ENCODE measurements at places on chromosomes 11 and 22.
A peak's percentile ranks its signal among the peaks of the same experiment; 100 is the strongest.

GRCh38 chr11:77126156-77126775 is 1.8 kb upstream of the MYO7A start:
- no peak for DNase-seq

DNA sequence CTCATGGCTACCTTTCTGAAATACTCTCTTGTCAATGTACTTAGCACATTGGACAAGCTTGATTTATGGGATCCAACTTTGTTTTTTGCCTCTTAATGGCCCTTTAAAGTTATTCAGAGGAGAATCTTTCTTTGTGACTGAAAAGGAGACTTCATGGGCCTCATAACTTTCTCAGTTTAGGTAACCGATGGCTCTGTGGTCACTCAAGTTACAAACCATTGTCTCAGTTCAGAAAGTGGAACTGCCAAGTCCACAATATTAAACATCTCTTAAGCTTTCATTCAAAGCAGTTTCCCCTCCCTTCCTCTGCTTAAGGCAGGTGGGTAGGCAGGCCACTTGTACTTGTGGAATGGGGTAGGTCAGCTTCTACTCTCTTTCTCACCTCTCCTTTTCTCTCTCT is 12.3 kb upstream of the ARL14EP start:
- no peak for DNase-seq

DNA sequence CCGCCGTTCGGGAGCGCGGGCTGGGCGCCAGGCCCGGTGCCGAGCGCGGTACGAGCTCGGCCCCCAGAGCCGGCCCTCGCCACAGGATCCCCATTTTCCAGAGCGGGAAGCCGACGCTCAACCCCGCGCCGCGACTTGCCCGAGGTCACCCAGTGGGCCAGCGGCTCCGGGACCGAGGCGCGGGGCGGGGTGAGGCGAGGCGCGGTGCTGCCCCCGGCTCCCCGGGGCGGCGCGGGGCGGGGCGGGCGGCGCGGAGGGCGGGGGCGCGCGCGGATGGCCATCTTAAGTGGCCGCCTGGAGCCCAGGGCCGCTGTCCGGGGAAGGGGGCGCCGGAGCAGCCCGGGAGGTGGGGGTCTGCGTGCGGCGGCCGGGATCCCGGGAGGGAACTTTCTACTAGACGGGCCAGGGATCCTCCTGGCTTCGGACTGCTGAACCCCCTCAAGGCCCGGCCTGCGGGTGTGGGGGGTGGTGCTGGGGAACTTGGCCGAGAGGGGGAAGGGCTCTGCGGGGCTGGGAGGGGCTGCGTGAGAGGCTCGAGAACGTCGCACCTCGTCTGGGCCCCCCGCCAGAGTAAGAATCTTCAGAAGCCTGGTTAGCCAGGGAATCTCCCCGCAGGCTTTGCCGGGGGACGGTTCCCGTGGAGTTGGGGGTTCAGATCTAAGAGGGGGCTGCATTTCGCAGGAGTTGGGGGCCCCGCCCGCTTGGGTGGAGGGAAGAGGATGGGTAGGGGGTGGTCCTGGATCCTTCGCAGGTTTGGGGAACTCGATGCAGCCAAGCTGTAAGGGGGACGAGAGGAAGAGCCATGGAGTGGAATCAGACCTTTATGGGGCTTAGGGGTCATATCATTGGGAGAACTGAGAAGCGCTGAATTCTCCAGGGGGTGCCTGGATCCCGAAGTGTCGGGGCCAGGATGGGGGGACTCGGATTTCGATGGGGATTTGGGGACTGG is 678 bp upstream of the INPPL1 start:
- DNase-seq, result peak; percentile 42

GRCh38 chr11:116701297-116701801 is 71.4 kb downstream of the BUD13 start:
- no peak for DNase-seq

- no peak for DNase-seq
Measured at GRCh38 chr22:25357606-25358420, 138.4 kb downstream of the CRYBB2 start.

- no peak for DNase-seq
Measured at GRCh38 chr11:88105526-88105925, 69.7 kb downstream of the RAB38 start.

DNA sequence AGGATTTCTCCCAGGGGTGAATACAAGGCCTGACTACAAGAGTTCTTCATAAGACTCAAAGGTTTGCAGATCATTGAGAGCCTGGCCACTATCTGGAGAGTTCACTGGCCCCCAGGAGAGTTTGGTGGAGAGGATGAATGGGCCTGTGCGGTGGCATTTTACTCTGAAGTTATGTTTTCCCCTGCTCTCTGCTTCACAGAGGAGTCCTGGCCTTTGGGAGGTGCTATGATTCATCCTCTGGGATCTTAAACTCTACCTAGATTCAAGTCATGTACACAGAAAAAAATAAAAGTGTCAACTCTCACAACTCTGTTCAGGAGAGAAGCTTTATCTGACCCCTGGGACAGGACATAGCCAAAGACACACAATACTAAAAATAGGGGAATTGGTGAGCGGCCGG is 159.1 kb upstream of the CARD18 start:
- peak; percentile 49 for DNase-seq

GRCh38 chr11:119593346-119593745 is 135.7 kb downstream of the NECTIN1 start:
- DNase-seq, result no peak

DNA sequence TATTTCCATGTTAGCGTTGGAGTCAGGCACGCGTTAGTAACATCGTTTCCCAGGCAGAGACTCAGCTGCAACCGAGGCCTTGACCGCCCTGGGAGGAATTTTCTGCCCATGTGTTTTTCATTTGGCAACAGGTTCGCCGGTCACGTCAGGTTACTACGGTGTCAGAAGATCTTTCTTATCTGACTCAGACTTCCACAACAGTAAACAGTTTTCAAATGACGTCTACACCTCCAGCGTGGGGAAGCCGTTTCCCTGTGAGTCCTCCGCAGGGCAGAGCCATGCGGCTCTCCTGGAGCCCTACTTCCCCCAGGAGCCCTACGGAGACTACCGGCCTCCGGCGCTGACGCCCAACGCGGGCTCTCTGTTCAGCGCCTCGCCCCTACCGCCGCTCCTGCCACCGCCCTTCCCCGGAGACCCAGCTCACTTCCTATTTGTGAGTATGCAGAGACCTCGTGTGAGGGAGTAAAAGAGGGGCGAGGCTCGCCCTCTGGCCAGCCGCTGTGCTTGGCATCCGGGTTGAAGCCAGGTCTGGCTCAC is 14.3 kb upstream of the POU2AF3 start:
- DNase-seq, result no peak

- DNase-seq, result peak; percentile 20
Measured at GRCh38 chr22:22752556-22753477, 108.4 kb downstream of the GGTLC2 start.

Measured in NCI-H226 (cell line).